ENCODE measurements at places on chromosomes 5 and 9. TPM values are rescaled to one million over a fixed set of nuclear protein-coding genes. Genes with fewer than 3 reads are reported as not detected.

The DAB2 gene
- total RNA-seq = 87.9 TPM

The SLC25A48 gene
- 2.6 TPM for total RNA-seq

The DCAF12 gene
- 31.8 TPM for total RNA-seq

The ROPN1L gene
- 7.5 TPM for total RNA-seq

The LCN12 gene
- total RNA-seq = not detected

The TAF1L gene
- 4.3 TPM for total RNA-seq

The PCDHGA10 gene
- total RNA-seq = 10.8 TPM

- no peak for DNase-seq
Observed at GRCh38 chr5:176889321-176890280, 9.5 kb downstream of the HK3 start.

DNA sequence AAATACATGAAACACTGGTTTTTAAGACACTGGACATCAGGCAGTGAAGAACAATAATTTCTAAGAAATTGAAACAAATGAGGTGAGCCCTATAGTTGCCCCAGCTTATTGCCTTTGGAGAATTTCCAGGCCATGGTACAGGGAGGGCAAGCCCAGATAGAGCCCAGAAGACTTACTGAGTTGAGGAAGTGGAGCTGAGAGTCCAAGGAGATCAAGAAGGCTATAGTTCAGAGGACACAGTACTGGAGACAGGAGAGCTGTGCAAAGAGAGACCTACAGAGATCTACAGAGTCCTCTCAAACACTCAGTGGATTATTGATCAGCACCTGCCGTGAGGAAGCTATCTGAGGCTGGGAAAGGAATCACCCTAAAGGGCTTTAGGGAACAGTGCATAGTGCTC, 112.6 kb downstream of the GALNT10 start:
- no peak for DNase-seq

DNA sequence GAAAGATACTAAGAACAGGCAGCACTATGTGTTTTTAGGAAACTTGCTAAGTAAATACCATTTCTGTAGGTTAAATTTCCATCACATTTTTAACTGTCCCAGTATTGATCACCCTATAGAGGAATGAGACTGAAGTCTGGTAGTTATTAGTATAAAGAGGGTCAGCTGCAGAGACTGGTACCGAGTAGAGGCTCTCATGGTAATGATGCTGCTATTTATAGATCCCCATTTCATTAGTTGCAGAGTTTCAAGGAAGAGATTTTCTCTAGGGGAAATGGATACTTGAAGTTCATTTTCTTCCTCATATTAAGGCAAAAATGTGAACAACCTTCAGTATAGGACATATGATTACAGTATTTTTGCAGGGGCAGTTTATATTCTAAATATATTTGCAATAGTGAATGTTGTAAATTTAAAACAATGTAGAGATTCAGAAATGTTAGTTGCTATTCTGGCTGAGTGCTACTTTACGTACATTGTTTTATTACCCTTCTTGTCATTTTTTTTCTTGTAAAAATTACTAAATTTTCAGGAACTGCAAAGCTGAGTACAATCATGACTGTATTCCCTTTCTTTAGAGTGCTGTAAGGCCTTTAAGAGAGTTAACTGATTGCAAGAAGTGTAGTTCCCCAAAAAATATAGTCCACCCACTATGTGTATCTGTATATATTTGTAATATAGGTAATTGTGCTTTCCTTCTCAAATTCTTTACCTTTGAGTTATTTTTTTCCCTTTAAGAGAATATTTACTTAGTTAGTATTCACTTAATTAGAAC, 14.7 kb downstream of the PBX3 start:
- no peak for DNase-seq

- DNase-seq = peak; percentile 74
Observed at GRCh38 chr5:142065273-142065672, 43.3 kb upstream of the NDFIP1 start.

DNA sequence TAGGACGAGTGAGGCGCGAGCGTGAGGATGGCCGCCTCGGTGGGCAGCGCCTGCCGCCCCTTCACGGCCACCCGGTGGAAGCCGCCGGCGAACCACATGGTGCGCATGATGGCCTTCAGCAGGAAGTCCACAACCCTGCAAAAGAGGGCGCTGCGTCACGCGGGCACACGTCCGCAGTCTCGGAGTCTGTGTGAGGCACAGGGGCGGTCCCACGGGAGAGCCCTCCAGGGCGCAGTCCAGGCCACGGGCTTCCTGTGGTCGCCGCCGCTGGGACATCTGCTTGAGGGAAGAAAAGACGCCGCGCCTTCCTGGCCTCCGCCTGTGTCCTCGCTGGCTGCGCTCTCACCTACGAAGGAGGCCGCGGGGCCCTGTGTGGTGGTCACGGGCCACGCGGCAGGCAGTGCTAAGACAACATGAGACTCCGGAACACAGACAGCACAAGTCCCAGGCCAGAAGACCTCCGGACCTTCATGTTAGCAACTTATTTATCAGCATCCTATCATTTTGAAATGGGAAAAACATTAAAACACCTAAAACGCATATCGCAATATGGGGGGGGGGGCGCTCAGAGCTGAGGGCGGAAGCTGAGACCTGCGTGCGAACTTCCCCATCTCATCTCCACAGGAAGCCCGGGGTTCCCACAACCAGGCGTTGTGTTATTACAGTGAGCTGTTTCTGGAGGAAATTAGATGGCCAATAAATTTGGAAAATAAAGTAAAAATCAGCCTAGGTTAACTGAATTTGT, 28.8 kb downstream of the LPCAT1 start:
- no peak for DNase-seq

DNA sequence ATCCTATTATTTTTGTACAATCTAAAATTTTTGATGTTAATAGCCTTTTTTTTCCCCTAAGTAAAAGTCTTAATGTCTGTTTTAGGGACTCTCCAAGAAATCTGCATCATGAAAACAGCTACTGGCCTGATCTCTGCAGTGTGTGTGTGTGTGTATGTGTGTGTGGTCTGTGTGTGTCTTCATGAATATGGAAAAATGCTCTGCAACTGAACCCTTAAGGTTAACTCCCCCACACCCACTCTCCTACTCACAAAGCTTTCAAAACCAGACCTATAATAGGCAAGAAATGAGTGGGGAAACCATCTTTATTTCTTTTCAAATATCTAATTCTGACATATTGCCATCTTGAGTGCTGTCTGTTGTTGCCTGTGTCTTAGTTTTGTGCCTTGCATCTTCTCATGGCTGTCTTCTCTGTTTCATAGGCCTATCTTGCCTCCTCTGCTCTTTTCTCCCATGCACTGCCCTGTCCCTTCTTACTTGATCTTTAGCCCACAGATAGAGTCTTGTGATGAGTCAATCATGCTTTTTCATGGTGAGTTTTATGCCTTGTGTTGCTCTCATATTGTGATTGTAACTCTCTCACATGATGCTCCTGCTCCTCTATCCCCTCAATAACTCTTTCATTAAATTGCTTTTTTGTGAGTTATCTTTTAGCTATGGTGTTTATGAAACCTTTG, 68.3 kb downstream of the CHSY3 start:
- no peak for DNase-seq

GRCh38 chr5:145803112-145804004, 31.8 kb downstream of the PRELID2 start:
- DNase-seq = no peak

GRCh38 chr5:6220346-6221088, 157.8 kb downstream of the MED10 start:
- DNase-seq = no peak

GRCh38 chr5:65252977-65253376, 228.7 kb downstream of the ADAMTS6 start:
- no peak for DNase-seq

- DNase-seq = no peak
Observed at GRCh38 chr9:1431461-1431860, 381.3 kb downstream of the DMRT2 start.

DNA sequence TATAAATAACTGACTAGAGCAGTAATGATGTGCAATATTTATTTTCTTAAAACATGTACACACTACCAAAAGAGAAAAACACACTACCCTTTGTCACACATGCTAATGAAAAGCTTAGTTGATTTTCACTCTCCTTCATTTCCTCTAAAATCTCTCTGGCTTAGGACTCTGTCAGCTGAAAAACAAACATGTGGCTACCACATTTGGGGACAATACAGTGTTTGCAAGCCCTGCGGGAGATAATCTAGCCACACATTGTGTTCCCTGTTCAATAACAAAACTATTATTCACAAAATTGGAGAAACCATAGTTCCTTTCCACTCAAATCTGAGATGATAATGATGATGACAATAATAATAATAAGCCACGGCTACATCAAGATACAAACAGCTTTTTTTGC, 3.5 kb upstream of the LOX start:
- no peak for DNase-seq

DNA sequence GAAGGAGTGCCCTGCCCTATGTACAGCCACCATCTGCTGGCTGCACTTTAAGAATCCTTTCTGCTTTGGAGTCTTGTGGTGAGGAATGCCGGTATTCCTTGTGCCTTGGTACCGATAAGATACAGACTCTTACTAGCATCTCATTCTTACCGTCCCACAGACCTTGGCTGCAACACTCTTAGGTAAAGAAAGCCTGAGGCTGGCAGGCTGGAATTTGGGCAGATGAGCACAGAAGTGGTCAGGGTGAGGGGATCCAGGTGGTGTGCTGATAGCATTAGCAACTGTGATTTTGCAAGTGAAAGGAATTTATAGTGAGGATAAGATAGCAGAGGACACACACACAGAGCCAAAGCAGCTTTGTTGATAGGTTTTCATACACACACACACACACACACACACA, 198.1 kb downstream of the ENC1 start:
- DNase-seq = peak; percentile 41

DNA sequence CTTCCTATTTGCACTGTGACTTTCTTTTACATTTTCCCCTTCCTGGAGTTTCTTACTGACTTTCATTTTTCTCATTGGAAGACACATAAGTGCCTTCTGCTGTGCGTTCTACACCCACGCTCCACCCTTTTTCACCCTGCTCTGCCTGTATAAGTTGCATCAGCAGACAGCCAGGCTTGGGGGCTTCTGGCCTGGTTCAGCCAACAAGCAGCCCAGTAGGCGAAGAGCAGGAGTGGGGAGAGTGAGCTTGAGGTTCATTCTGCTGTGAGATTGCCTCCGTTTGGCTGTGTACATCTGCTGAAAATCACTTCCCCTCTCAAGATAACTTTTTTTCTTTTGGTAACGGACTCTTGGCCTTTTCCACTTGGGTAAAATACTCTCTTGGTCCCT, 38.4 kb downstream of the RASGRF2 start:
- DNase-seq = no peak

GRCh38 chr5:74567411-74567995, 73.0 kb downstream of the ENC1 start:
- peak; percentile 49 for DNase-seq

DNA sequence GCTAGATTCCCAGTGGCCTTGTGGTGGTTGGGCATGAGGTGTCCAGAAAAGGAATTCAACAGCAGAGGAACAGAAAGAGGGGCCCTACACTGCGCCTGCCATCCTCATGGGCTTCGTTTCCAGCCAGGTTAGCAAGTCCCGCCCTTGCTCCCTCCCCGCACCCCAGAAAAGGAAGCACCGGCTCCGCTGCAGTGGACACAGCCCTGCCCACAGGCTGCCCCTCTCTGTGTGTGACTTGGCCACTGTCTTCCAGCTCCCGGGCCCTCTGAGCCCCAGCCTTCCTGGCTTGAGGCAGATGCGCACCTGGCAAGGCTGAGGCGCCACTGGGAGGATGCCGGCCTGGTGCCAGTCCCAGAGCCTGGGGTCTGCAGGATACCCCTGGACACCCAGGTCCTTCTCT, 305.0 kb upstream of the IRX4 start:
- no peak for DNase-seq

DNA sequence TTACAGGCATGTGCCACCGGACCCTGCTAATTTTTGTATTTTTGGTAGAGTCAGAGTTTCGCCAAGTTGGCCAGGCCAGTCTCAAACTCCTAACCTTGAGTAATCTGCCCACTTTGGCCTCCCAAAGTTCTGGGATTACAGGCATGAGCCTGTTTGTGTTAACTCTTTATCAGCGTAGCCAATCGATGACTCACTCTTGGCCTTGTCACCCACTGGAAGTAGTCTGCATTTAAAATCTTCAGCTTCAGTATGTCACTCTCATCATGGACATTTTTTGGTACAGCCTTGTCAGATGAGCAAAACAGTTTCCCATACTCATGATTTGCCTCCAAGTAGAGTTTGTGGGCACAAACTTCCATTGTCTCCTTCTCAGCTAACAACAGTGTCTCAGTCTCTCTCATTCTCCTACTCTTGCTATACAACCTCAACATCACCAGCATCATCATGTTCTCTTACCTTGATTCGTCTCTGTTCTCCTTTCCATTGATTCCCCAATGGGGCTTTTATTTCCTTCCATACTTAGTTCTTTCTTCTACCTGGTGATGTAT, 22.5 kb downstream of the MUSK start:
- no peak for DNase-seq

DNA sequence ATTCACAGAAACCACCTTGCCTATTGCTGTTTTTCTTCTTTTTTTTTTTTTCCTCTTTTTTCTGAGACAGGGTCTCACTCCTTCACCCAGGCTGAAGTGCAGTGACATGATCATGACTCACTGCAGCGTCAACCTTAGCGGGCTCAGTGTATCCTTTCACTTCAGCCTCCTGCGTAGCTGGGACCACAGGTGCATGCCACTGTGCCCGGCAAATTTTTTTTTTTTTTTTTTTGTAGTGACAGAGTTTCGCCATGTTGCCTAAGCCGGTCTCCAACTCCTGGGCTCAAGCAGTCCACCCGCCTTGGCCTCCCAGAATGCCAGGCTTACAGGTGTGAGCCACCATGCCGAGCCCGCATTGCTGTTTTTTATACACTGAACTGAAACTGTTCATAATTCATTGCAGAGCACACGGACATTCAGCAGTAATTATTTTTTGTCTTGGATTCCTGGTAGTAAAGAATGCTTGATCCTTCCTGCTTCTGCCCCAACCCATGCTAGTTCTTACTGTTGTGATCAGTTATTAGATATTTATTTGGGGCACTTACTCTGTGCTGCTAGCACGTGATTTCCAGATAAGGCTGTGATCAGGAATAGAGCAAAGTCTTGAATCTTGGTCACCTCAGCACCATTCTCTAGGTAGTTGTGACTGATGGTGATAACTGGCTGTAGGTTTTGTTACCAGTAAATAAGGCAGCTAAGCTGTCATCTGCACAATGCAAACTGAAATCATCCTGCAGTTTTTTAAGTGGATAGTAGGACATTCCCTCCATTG, 14.0 kb downstream of the MAP3K1 start:
- DNase-seq = no peak
